Activated CD8-positive, alpha-beta memory T cell treated with anti-CD3 and anti-CD28 coated beads, Interleukin-2, amount 10 ng/mL, durations not matched to agents 7 days and 5 days (primary cell): ENCODE measurements at places on chromosomes 16 and 17. TPM values are rescaled to one million over a fixed set of nuclear protein-coding genes. Genes with fewer than 3 reads are reported as not detected.

TEPSIN gene
- 53.6 TPM for total RNA-seq

WNT9B gene
- not detected for total RNA-seq

TBC1D3K gene
- total RNA-seq, result not detected

DNA sequence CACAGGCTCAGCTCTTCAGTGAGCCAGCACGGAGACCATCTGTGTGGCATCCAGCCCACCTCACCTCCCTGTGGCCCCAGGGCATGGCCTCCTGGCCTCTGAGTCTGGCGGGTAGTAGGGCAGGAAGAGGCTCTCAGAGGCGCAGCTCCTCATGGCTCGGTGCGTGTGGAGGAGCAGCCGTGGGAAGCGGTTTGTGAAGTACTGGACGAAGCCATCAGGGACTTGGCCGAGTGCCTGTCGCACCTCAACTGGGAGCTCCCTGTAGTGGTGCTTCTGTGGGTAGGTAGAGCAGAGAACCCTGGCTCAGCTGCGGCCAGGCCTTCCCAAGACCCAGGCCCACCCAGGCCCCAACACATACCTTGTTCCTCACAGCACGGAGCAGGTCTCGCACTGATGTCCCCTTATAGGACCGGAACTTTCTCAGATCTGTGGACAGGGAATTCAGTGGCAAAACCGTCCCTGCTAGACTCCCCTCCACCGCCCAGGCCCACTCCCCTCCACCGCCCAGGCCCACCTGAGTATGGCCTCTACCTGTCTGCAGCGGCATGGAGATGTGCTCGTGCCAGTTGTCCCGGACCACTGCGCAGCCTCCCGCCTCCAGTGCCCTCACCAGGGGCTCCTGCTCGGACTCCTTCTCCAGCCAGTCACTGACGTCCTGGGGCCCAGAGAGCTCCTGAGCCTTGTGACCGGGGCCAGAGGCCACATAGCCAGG lies 12.2 kb downstream of the PLK1 start:
- peaks cover 2% of the 10 kb centered on the region for H3K4me1 ChIP-seq
- no peak overlapping the region for H3K27ac ChIP-seq
- no peaks in the 10 kb centered on the region for H3K27me3 ChIP-seq
- peaks cover 50% of the 10 kb centered on the region for H3K36me3 ChIP-seq

- no peaks in the 10 kb centered on the region for H3K4me1 ChIP-seq
- no peak overlapping the region for H3K4me3 ChIP-seq
- H3K27ac ChIP-seq, result no peak overlapping the region
- no peaks in the 10 kb centered on the region for H3K27me3 ChIP-seq
- DNase-seq, result no peak
These were observed 805.3 kb upstream of the SOX9 start for GRCh38 chr17:71315568-71315967.

DNA sequence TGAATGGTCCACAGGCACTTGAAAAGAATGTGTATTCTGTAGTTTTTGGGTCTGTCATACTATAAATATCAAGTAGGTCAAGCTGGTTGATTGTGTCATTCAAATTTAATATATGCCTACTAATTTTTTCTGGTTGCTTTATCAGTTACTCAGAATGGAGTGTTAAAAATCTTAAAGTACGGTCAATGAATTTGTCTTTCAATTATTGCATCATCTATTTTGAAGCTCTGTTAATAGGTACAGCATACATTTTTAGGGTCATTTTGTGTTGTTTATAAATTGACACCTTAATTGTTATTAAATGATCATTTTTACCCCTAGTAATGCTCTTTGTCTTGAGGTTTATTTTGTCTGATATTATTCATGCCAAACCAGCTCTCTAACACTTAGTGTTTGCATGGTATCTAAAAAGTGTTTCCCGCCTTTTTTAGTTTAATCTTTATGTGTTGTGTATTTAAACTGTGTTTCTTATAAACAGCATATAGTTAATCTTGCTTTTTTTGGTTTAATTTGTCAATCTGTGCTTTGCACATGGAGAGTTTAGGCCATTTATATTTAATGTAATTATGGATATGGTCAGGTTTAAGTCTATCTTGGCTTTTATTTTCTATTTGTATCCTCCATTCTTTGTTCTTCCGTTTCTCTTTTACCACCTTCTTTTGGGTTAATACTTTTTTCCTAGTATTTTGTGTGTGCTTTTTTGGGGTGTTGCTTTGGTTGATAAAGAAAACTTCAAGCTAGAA lies 204.9 kb upstream of the EEF2KMT start:
- H3K4me1 ChIP-seq, result no peaks in the 10 kb centered on the region
- H3K27me3 ChIP-seq, result no peaks in the 10 kb centered on the region
- H3K27ac ChIP-seq, result no peak overlapping the region

- H3K27ac ChIP-seq, result no peak overlapping the region
- no peak for DNase-seq
- no peaks in the 10 kb centered on the region for H3K27me3 ChIP-seq
- peaks cover 8% of the 10 kb centered on the region for H3K36me3 ChIP-seq
- H3K4me3 ChIP-seq, result no peak overlapping the region
These were observed 11.4 kb downstream of the LIMD2 start for GRCh38 chr17:63688396-63689020.

DNA sequence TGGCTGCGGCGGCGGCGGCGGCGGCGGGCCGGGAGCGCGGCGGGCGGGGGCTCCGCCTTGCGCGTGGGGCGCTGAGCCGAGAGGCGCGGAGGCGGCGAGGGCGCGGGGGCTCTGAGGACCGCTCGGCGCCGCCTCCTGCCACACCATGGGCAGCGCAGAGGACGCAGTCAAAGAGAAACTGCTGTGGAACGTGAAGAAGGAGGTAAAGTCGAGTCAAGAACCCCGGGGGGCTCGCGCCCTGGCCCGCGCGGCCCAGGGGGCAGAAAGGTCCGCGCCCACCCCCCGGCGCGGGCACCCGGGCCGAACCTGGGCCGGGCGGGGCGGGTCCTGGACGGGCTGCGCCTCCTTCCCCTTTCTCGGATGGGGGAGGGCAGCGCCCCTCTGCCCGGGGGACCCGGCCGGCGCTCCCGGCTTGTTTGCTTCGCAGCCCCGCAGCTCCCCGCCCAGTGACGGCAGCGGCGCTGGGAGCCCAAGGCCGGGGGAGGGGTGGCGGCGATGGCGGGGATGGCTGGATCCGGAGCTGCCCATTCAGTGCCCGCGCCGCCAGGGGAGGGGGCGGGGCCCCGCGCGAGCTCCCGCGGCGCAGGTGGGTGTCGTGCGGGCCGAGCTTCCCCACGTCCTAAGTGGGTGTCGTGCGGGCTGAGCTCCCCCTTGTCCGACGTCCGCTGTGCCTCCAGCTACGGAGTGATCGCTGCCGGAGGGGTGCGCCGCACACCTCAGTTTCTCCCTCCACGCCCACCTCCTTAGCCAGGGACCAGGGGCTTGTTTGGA lies 428 bp downstream of the SGSM2 start:
- H3K4me1 ChIP-seq, result peaks cover 24% of the 10 kb centered on the region
- peak overlapping the region; percentile 100 for H3K4me3 ChIP-seq
- H3K27ac ChIP-seq, result peak overlapping the region; percentile 71
- peaks cover 10% of the 10 kb centered on the region for H3K36me3 ChIP-seq
- H3K27me3 ChIP-seq, result no peaks in the 10 kb centered on the region
- peak; percentile 69 for DNase-seq

- no peak overlapping the region for H3K4me3 ChIP-seq
- no peak for DNase-seq
- no peaks in the 10 kb centered on the region for H3K27me3 ChIP-seq
- peaks cover 6% of the 10 kb centered on the region for H3K36me3 ChIP-seq
- H3K27ac ChIP-seq, result no peak overlapping the region
- H3K4me1 ChIP-seq, result peaks cover 27% of the 10 kb centered on the region
These were observed 10.6 kb downstream of the CCDC102A start for GRCh38 chr16:57525761-57526160.

GRCh38 chr16:2790631-2791030 lies 3.3 kb upstream of the PRSS33 start:
- H3K36me3 ChIP-seq, result no peaks in the 10 kb centered on the region
- H3K4me1 ChIP-seq, result peaks cover 6% of the 10 kb centered on the region
- no peak overlapping the region for H3K27ac ChIP-seq
- peaks cover 33% of the 10 kb centered on the region for H3K27me3 ChIP-seq

- peaks cover 94% of the 10 kb centered on the region for H3K27me3 ChIP-seq
- no peak for DNase-seq
These were observed 1.7 kb upstream of the MT1A start for GRCh38 chr16:56636616-56637413.

DNA sequence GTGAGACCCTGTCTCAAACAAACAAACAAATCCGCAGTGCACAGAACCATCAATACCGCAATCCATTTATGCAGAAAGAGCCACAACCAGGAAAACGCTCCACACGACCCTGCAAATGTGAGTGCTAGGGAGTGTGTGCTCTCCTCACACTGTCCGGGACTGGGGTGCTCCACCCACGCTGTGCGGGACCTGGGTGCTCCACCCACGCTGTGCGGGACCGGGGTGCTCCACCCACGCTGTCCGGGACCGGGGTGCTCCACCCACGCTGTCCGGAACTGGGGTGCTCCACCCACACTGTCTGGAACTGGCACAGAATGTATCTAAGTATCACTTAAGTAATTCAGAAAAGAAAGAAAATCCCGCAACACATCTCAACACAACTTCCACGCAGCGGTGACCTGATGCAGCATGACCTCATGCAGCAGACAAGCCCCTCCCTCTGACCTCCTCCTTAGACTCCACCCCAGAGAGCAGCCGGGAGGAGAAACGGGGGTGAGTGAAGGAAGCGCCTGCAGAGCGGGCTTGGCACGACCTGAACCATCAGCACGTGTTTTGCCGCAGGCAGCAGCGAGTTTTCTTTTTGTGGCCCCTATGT lies 38.5 kb downstream of the ZNF276 start:
- H3K27ac ChIP-seq, result peak overlapping the region; percentile 89
- H3K4me1 ChIP-seq, result peaks cover 46% of the 10 kb centered on the region
- no peak for DNase-seq
- H3K27me3 ChIP-seq, result no peaks in the 10 kb centered on the region
- no peak overlapping the region for H3K4me3 ChIP-seq

DNA sequence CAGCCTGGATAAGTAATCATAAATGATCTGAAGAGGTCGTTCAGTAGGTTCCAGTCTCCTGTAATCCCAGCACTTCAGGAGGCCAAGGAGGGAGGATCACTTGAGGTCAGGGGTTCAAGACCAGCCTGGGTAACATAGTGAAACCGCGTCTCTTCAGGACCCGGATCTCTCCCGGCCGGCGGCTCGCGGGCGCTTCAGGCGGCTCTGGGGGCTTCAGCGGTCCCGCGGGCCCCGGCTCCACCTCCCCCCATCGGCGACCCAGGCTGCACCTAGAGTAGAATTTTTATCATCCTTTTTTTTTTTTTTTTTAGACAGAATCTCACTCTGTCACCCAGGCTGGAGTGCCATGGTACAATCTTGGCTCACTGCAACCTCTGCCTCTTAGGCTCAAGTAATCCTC lies 95.9 kb downstream of the ABCC12 start:
- no peak for DNase-seq
- peaks cover 2% of the 10 kb centered on the region for H3K36me3 ChIP-seq
- no peak overlapping the region for H3K4me3 ChIP-seq
- H3K4me1 ChIP-seq, result no peaks in the 10 kb centered on the region

GRCh38 chr17:82559566-82560251 lies 40.2 kb downstream of the FOXK2 start:
- H3K4me3 ChIP-seq, result no peak overlapping the region
- no peak for DNase-seq
- H3K4me1 ChIP-seq, result peaks cover 6% of the 10 kb centered on the region

- peaks cover 8% of the 10 kb centered on the region for H3K4me1 ChIP-seq
- peak; percentile 86 for DNase-seq
- H3K27me3 ChIP-seq, result peaks cover 15% of the 10 kb centered on the region
- no peak overlapping the region for H3K4me3 ChIP-seq
- no peak overlapping the region for H3K27ac ChIP-seq
- H3K36me3 ChIP-seq, result no peaks in the 10 kb centered on the region
These were observed 24.2 kb downstream of the KLHL36 start for GRCh38 chr16:84672276-84673202.

DNA sequence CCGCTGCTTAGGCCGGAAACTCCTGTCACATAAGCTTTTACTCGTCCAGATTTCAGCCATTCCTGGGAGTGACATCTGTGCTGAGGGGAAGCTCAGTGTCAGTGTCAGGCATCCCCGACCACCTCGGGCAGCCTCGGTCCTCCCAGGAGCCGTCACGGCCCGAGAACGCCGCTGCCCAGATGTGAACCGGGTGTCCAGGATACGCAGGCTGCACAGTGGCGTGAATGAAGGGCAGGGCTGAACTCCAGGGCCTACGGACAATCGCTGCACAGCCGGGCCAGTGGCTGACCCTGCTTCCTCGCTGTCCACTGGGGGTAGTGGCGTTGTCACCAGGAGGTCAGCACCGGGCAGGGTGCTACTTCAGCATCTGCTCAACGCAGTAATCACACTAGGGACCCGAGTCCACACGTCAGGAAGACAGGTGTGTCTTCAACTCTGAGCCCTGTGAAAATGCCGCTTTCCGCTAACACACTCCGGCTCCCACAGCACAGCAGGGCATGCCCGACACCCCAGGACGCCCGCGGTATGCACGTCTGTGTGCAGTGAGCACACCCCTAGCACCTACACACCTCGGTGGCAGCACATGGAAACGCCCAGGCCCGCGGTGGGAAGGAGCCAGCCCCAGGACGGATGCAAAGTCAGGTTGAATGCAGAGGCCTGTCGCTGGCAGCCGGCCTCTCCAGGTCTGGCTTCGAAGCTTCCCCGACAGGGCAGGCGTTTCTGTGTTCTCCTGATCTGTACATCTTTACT lies 3.1 kb downstream of the LMF1 start:
- H3K4me3 ChIP-seq, result no peak overlapping the region
- peaks cover 34% of the 10 kb centered on the region for H3K36me3 ChIP-seq
- H3K4me1 ChIP-seq, result peaks cover 43% of the 10 kb centered on the region
- no peak overlapping the region for H3K27ac ChIP-seq
- H3K27me3 ChIP-seq, result peaks cover 6% of the 10 kb centered on the region
- DNase-seq, result no peak

GRCh38 chr17:13864521-13864920 lies 204.8 kb upstream of the COX10 start:
- peaks cover 3% of the 10 kb centered on the region for H3K36me3 ChIP-seq
- no peaks in the 10 kb centered on the region for H3K4me1 ChIP-seq
- H3K4me3 ChIP-seq, result no peak overlapping the region
- H3K27me3 ChIP-seq, result peaks cover 6% of the 10 kb centered on the region
- no peak overlapping the region for H3K27ac ChIP-seq
